Adrenal gland (tissue), 19 donors: ENCODE measurements at places on chromosomes 12 and 14. TPM values are rescaled to one million over a fixed set of nuclear protein-coding genes. Genes with fewer than 3 reads are reported as not detected.

The ADAM21 gene
- 1.2 TPM for total RNA-seq

The MOK gene
- total RNA-seq: 20.7 TPM

The GPR137C gene
- 0.34 TPM for total RNA-seq

The CCDC196 gene
- total RNA-seq: not detected

The KERA gene
- total RNA-seq: not detected

The IL31 gene
- total RNA-seq: not detected

The SPIC gene
- total RNA-seq: 1.5 TPM

The ARL6IP4 gene
- total RNA-seq: 328 TPM

The MYO1A gene
- under 0.01 TPM for total RNA-seq

The PYGL gene
- 59.9 TPM for total RNA-seq

The TTC6 gene
- total RNA-seq: not detected

The EMP1 gene
- total RNA-seq: 127 TPM

The ANO2 gene
- 1.1 TPM for total RNA-seq

The OR11H12 gene
- total RNA-seq: not detected

The WNT1 gene
- not detected for total RNA-seq

The PLEKHD1 gene
- total RNA-seq: 0.14 TPM

The PIWIL1 gene
- total RNA-seq: not detected

The MLXIP gene
- total RNA-seq: 29.5 TPM

The CCDC198 gene
- total RNA-seq: not detected

The MYH6 gene
- total RNA-seq: not detected

The DIO2 gene
- 98.6 TPM for total RNA-seq

The CARMIL3 gene
- total RNA-seq: 0.17 TPM

The DPPA3 gene
- not detected for total RNA-seq

The ADAM20 gene
- total RNA-seq: 0.47 TPM

The TAS2R20 gene
- 2.3 TPM for total RNA-seq

The AICDA gene
- total RNA-seq: not detected

The GPR68 gene
- total RNA-seq: 0.28 TPM
